ENCODE measurements at places on chromosomes 1 and 21.

DNA sequence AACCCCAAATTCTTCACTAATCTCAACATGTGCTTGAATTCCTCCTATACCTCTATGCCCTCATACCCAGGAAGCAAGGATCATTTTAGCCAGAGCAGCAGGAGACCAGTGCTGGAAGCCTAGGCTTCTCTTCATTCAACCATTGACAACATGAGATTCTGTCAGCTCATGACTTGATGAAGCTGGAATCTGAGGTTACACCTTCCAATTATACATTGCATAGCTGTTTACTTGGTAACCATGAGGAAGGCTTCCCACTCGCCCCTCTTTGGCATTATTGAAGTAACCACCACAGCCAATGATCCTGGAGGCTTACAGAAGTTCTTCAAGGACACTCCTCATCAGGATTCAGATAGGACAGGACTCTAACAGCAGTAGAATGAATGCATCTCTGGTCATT lies 160.3 kb downstream of the TPR start:
- DNase-seq: no peak

DNA sequence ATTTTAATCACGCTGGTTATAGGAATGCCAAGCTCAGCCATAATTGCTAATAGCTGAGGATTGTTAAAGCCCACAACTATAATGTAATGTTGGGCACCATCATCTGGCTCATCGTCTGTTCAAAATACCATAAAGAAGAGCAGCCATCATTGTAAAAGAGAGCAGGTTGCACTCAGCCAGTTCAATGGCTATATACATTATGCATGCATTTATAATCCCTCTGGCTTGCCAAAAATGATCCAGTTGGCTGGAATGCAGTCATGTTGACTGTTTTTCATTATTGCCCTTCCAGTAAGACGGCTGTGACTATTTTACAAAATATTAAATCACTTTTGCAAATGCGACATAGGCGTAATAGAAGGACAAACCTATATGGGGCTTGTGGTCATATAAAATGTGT lies 85.3 kb downstream of the SPAG17 start:
- DNase-seq: no peak

DNA sequence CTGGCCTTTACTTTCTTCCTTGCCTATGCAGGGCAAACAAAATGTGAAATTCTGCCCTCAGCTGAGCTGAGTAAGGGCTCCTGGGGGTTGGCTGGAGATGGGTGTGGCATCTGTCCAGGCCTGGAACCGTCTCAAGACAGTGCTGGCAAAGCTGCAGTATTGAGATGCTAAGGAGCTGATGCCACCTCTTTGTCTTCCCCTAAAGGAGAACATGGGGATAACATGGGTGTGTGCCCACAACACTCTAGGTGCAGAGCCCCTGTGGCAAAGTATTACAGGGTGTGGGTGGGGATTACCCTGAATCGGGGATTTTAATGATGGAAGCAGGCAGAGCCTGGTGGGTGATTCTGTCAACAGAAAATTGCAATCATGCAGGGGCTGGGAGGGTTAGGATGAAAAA lies 2.5 kb upstream of the ST3GAL3 start:
- no peak for DNase-seq

GRCh38 chr1:107795441-107795840 lies 169.5 kb downstream of the VAV3 start:
- DNase-seq: peak; percentile 38

DNA sequence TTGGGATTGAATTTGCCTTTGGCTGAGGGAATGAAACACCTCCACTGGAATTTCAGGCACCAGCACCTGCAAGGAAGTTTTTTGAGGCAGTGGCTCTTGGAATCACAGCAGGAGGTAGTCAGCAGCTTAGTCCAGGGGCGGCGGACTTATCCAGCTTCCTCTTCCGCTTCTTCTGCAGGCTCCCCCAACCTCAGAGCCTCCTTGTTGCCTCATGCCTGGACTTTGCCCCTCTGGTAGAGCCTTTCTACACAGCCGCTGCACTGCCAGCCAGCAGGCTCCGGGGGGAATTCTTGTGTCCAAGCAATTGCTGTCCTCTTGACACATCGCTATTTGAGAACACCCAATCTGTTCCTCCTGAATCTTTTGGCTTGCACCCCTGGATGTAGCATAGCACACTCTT lies 4.4 kb upstream of the RHEX start:
- no peak for DNase-seq

DNA sequence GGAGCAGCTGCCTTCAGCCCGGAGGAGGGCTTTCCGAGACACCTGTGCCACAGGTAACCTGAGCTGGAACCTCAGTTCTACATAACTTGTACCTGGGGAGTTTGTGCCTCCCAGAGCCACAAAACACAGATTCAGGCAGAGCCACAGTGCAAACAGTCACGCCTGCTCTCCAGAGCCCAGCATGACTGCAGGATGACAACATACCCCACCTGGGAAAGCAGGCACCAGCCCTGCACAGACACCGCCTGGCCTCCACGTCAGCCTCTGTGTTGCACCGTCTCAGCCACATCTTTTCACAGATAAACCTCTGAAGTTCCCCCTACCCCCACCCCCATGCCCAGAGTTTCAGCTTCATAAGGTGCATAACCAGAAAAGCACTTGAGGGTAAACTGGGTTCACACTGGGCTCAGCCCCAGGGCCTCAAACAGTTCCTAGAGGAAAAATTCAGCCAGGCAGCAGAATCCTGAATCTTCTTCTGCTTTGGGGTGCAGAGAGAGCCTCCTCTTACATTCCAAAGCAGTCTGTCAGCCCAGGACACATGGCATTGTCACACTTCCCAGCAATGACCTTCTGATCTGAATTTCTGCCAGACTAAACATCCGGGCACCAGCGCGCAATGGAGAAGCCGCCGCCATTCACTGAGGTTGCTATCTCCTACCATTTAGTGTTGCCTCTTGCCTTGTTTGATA lies 229.5 kb downstream of the TOMM20 start:
- no peak for DNase-seq

DNA sequence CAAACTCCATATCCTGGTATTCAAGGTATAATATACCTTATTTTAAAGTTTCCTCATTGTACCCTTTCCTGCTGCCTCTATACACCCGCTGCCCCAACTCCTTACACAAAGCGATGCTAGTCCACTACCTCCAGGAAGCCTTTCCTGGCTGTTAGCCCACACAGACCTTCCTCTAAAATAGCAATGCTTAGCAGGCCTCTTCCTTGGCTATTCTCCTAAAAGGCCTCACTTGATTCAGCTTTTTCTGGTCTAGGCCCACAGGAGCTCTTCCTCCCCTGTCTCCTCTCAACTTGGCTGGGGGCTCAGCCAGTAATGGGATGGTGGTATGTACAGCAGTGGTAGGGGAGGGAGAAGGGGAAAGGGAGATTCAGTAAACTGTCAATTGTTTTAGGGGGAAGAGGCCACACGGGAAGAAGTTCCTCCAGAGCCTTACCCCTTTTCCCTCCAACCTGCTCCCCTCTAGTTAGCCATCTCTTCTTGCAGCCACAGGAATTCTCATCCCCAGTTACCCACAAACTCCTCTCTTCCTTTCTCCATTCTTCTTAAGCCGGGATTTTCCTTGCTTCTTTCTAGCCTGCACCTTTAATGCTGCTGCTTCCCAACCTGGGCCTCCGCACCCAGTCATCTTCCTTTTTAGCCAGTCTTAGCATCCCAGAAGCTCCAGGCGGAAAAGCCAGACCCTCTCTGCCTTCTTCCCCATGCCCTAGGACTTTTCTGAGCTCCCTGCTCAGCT lies 2.6 kb downstream of the LRRC41 start:
- DNase-seq: no peak

- no peak for DNase-seq
Measured at GRCh38 chr1:193438312-193438711, 251.9 kb upstream of the B3GALT2 start.

DNA sequence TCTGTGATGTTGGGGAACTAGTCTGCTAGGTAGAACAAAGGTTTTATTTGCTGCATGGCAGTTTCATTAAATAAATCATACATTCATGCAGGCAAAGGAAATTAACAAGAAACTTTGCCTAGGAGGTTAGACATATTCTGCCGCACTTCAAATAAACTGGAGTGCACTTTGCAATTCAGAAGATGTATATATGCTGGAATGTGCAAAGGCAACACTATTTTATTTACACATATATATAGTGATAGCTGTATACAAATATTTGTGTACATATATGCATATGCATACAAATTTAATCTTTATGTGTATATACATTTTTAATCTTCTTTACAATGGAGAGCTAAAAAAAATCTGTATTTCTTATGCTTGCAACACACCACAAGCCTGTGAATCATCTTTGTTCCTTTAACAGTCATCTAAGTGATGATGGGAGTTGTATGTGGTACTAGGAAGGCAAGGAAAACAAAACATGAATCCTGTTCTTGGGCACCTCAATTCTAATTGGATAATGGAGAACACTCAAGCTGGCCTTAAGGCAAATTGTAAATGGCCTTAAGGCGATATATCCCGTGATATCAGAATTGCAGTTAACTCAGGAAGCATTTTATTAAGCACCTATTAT lies 605.8 kb upstream of the CAMK1G start:
- DNase-seq: no peak

DNA sequence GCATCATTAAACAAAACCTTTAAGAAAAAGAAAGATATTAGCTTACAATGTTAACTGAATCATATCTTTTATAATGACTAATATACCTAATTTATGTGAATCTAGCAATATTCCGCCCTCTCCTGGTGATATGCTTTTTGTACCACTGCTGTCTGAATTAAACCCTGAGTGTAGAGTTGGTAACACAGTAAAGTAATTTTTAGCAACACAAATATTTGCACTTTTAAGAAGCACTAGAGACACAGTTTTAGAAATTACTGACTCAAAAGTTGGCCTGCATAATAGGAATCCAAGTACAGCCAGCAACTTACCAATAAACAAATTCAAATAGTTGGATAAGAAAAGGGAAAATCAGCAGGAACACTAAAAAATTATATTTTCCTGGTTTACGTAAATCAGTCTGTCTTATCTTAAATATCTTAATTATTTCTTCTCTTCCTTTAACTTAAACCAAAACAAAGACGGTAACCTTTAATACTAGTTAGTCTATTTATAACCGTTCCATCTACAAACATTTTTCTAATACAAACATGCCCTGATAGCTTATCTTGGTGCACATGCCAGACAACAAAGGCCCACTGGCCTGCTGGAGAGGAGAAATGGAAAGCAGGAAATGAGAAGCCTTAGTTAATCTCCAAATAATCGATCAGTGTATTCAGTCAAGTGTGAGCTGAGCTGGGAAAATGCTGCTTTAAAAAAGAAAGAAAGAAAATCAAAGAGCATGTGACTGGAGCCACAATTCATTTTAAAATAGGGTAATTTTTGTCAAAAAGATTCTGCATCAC lies 246.0 kb downstream of the RERE start:
- DNase-seq: no peak

DNA sequence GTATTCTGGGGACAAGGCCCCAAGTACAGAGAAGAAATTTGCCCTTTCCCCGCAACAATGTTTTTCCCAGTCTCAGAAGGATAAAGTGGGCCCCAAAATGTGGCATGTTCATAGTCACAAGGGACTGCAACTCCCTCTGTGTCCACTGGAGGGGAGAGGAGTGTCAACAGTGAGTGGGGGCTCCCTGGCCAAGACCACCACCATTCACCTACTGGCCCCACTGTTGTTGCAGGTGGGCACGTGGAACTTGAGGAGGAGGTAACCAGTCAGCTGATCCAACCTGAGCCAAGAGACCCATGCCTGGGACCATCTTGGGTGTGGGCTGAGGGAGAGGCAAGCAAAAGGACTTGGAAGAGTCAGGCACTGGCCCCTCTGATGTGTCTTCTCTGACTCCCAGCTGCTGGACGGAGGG lies 777 bp downstream of the NUDT17 start:
- DNase-seq: peak; percentile 44

DNA sequence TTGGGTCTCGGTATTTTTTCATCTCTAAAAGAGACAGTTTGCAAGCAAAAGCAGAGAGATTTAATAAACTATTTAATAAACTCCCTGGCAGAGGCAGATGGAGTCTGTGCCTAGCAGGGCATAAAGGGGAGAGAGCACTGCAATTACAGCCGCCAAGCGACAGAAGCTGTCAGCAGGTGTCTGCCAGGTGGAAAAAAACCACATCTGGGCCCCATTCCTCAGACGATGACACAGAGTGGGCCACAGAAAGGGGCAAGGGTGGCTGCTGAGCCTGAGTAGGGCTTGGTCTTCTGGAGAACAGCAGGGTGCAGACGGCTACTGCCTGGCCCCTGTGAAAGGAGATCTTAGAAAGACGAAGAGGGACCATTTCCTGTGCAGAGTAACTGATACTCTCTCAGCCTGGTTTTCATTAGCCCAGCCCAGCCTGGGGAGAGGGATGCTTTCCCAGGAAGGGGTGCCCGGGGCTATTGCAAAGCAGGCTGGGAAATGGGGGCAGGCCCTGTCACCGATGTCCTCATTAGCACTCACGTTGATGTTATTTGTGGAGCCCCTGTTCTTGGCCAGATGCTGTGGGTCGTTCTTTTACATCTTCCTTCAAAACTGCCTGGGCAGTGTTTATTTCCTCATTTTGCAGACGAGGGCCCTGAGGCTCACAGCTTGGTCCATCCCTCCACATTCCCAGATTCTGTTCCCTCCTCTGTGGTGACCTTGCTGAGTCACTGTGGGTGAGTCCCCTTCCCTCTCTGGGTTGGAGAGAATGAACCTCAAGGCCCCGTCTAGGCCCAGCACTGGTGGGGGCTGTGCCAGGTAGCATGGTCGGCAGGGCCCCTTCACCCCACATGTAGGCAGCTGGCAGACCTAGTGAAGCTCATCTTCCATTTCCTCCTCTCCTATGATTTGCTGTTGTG lies 472.7 kb downstream of the PTPRU start:
- no peak for DNase-seq

DNA sequence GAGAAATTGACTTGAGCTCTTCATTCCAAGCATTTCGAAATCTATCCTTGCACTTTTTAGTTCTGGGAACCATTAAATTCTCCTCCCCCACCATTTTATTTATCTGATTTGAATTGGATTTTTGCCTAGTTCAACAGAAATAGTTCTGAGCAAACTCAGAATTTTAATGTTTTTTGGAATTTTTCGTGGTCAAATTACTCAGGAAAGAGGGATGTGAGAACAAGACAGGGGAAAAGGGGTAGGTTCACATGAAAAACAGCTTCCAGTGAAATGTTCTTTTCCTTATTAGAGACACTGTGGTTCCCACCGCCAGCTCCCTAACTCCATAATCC lies 5.7 kb upstream of the ZNF697 start:
- DNase-seq: no peak

Measured in CD4-positive, alpha-beta T cell treated with Interleukin-21 for 1 hour (primary cell).